Stimulated activated CD8-positive, alpha-beta memory T cell treated with anti-CD3 and anti-CD28 coated beads, Interleukin-4, amount 100 ng/mL, for 4 hours (primary cell): ENCODE measurements at places on chromosomes 2 and 18.

DNA sequence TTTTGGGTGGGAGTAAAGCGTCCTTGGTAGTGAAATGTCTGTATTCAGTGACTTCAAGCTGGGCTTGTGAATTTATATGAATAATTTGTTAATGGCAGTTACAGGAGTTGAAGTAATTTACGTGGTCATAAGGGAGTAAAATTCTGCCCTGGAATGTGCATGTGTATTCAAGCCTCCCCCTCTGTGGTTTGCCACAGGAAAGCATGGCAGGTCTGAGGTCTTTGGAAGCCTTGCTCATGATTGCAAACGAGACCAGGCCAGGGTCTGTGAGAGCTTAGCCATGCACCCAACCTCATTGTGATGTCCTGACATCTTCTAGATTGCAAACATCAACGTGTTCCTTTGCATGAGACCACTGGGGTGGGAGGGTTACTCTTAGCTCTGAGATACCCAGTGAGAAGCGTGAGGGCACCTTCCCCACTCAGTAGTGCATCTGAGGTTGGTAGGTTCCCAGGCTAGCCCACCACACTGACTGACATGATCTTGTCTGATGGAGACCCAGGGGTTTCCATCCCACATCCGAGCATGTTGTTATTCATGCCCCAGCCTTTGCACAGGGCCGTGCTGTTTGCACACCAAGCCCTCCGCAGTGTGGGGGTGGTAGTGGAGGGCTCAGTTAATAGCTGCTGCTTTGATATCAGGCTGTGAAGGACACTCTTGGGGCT lies 216.5 kb downstream of the KLHL29 start:
- no peak for DNase-seq

- no peak for DNase-seq
Measured at GRCh38 chr2:222751821-222752719, 80.6 kb downstream of the MOGAT1 start.

- DNase-seq, result no peak
Measured at GRCh38 chr18:59448546-59448945, 89.5 kb upstream of the LMAN1 start.

DNA sequence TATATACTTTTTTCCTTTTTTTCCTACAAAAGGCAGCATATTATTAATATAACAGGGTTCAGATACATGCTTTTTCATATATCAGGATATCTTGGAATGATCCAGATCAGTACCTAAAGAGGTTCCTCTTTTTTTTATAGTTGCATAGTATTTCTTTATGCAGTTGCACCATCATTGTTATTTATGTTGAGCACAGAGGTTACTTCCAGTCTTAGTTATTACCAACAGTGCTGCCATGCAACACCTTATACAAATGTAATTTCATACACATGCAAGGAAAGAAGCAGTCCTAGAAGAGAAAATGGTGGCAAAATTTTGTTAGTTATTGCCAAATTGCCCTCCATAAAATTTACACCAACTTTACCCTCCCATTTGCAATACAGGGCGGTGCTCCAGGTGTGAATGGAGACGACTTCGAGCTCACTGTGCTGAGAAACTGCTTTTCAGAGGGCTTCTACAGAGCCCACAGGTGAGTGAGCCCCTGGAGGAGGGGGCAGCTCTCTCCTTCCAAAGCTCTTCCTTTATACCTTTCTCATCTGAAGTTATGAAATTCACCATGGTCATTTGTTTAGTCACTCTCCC lies 30.0 kb upstream of the KCMF1 start:
- DNase-seq, result no peak

DNA sequence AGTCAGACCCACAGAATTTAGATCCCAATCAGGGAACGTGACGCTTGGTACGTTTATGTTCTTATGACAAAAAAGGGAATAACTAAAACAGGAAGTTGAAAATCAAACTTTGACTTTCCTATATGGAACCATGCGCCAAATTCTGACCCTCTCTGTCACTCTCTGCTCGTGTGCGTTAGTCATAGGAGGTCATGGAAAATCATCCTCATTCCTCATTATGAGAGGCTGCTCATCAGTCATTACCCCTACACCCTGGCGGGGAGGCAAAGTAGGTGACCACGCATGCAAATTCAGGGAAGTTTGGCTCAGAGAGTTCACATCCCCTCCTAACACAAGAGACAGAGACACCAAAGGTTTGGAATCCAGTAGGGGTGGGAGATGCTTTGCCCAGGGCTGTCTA lies 15.5 kb downstream of the IL1F10 start:
- DNase-seq, result no peak

GRCh38 chr2:237964194-237964577 lies 2.6 kb upstream of the UBE2F start:
- DNase-seq, result no peak

DNA sequence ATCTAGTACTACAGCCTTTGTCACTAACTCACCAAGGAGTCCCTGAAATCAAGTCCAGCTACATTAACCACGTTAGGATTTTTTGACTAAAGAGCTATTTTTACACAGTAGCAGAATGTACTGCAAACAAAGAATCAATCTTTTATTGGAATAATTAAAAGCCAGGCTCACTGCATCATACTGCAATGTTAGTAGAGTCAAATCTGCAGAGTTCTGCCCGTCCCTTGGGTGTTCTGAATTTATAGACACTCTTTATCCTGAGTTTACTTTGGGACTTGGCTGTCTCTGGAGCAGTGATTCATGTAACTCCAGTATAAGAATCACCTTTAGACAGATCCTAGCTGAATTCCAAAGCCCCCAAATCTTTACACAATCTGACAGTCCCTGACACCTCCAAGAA lies 127.9 kb upstream of the THSD7B start:
- DNase-seq, result no peak

GRCh38 chr2:20428717-20429490 lies 18.0 kb upstream of the RHOB start:
- DNase-seq, result no peak

DNA sequence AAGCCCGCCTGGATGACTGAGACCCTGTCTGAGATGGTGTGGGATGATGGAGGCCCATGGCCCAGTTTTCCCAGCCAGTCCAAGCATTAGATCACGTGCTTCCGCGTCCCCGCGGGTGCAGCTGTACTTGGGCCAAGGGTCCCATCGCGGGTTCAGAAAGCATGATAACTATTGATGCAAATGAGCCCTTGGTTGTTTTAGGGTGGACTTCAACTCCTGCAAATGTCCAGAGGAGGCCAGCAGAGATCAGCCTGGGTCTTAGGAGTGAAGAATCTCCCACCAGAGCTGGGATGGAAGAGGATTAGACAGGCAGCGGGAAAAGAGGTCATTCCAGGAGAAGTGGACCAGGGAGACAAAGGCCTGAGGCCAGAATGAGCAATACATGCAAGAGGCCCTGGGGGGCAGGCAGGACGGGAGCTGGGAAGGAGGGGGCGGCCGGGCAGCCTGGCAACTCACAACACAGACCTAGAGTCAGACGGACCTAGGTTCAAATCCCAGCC lies 89.9 kb upstream of the TMEM247 start:
- no peak for DNase-seq

- no peak for DNase-seq
Measured at GRCh38 chr2:52810460-52810859, 957.1 kb upstream of the CHAC2 start.

DNA sequence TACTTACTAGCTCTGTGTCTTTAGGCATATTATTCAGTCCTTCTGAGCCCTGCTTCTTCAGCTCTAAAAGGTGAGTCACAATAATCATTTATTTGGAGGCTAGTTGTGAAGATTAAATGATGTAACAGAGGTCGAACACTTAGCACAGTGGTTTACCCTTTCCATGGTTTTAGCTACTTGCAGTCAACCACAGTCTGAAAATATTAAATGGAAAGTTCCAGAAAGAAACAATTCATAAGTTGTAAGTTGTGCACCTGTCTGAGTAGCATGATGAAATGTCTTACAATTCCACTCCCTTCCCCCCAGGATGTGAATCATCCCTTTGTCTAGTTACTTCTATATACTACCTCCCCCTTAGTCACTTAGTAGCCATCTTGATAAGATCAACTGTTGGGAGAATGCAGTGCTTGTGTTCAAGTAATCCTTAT lies 217.6 kb upstream of the THUMPD2 start:
- DNase-seq, result no peak

DNA sequence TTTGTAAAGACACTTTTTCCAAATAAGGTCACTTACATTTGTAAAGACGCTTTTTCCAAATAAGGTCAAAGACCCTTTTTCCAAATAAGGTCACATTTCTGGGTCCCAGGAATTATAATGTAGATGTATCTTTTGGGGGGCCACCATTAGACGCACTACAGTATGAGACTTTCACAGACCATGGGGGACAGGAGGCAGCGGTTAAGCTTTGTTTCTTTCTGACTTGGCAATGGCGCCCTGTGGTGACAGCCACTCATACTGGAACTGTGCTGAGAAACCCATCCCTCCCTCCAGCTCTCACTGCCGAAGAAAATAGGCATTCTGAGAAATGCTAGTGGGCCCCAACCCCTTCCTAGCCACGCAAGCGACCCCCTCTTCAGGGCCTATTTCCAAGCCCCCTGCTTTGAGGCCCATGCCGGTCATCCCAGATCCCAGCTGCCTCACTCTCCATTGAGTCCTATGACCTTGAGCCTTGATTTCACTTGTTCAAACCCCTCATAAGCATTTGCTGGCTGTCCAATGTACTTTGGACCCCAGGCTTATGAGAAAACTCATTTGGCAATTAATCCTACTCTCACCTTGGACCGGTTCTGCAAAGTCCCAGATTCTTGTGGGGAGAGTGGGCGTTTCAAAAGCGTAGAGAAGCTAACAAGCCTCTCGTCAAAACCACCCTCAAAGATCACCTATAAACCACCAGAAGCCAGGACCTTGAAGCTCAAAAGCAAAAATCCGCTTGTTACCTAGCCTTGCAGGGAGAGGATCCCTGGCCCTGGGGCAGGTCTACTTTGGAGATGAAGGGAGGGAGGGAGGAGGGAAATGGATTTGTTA lies 11.3 kb upstream of the SPATA3 start:
- DNase-seq, result no peak

GRCh38 chr18:9091066-9091476 lies 11.4 kb upstream of the NDUFV2 start:
- DNase-seq, result no peak

DNA sequence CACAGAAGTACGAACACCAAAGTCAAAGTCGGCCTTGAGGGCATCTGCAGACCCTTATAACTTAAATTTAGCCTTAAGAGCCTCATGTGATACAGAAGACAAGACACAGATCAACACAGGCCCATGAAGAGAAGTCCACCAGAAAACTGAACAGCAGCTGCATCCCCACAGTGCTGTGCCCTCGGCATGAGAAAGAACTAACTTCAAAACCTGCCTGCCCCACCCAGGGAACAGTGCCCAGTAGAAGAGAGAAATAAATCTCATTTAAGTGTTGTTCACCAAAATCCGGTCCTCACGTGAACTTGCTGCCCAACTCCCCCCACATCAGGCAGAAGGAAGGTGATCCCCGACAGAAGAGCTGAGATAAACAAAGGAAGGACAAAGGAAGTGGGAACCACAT lies 73.7 kb downstream of the PXDN start:
- no peak for DNase-seq

DNA sequence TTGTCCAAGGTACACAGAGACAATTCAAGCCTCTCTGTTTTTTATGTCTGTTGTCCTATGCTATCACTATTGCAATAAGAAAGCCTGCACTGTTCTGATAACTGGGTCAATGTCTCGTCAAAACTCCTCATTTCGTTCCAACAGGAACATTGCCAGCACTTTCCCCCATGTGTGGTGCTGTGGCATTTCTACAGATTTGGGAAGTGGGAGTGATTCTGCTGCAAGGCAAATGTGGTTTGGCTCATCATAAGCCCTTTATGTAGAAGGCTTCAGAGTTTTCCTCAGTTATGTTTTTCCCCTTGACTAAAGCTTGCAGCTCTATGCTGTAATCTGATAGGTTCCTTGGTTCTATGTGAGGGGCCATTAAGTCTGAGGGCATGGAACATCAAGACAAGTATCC lies 324.1 kb upstream of the TCF4 start:
- DNase-seq, result no peak

DNA sequence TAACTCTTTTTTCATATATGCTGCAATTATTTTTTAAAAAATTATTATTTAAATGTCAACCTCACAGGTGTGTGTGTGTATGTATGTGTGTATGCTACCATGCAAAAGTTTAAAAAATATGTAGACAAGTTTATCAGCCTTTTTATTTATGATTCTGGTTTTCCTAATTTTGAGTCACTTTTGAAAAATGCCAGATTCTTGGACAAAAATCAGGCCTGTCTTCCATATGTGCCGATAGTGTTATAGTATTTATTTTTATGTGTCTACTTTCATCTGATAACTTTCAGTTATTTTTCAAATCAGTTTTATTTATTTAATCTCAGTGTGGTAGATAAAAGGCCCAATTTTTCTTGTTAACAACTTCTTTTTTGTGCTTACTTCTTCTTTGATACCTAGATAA lies 176.2 kb downstream of the RDH14 start:
- DNase-seq, result no peak

DNA sequence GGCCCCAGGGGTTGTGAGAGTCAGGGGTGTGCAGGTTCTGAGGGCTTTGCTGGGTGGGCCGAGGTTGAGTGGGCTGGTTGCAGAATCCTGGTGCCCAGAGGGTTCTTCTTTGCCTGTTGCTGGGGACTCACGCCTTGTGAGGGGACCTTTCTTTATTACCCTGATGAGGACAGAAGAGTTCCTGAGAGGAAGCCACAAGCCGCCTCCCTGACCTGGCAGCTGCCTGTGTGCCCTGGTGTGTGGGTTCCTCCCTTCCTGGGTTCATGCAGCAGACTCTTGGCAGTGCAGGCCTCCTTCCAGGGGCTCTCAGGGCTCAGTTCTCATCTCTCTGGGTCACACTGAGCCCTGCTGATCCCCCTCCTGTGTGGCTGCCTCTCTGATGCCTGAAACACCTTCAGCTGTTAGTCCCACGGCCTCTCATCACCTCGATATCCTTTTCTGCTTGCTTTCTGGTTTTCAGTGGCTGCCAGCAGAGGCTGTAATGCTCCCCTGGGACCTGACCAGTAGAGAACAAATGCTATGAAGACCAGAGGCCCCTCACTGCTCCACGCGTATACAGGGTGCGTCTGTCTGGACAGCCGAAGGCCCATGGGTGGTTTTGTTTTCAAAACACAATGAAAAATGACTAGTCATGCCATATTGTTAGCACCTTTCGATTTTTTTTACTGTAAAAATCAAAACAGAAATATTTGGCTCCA lies 191.3 kb downstream of the AGAP1 start:
- no peak for DNase-seq

DNA sequence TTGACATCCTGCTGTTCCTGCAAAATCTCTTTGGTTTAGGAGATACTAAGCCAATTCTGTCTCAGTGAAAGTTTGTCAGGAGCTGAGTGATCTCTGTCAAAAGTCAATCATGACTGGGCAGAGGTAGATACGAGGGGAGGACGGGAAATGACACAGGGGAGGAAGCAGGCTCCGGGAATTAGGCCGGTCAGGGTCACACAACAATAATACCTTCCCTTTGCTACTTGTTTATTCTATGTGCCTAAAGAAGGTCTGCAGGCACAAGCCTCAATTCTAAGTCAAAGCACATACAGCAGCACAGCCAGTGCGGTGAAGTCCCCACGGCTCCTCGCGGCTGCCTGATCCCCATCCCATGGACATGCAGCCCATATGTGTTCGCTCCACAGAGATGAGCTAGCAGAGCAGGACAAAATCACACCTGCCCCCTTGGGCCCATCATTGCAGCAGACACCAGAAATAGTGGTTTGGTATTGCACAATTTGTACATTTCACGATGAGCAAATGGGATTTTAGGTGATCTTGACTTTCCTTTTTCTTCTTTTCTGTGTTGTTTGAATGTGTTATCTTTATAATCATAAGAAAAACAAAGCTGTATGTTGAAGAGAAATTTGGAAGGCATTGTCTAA lies 141.4 kb downstream of the VAPA start:
- no peak for DNase-seq

GRCh38 chr2:191565647-191566198 lies 112.2 kb upstream of the NABP1 start:
- DNase-seq, result no peak
